Glutamatergic neuron (in vitro differentiated cells): ENCODE measurements at places on chromosomes 7 and 10. TPM values are rescaled to one million over a fixed set of nuclear protein-coding genes. Genes with fewer than 3 reads are reported as not detected.
A peak's percentile ranks its signal among the peaks of the same experiment; 100 is the strongest.

GRCh38 chr7:1537535-1538412 lies 7.3 kb downstream of the MAFK start:
- H3K4me3 ChIP-seq = no peak overlapping the region
- peak; percentile 71 for DNase-seq
- no peak overlapping the region for H3K27ac ChIP-seq
- H3K27me3 ChIP-seq = no peaks in the 10 kb centered on the region
- peaks cover 13% of the 10 kb centered on the region for H3K4me1 ChIP-seq
- H3K36me3 ChIP-seq = no peaks in the 10 kb centered on the region

- no peak for DNase-seq
- H3K4me3 ChIP-seq = no peak overlapping the region
- H3K27ac ChIP-seq = no peak overlapping the region
- H3K36me3 ChIP-seq = no peaks in the 10 kb centered on the region
Measured at GRCh38 chr7:31093282-31093681, 41.2 kb downstream of the ADCYAP1R1 start.

- H3K27me3 ChIP-seq = peaks cover 11% of the 10 kb centered on the region
- no peak for DNase-seq
- H3K27ac ChIP-seq = peak overlapping the region; percentile 41
- H3K4me1 ChIP-seq = peaks cover 12% of the 10 kb centered on the region
- H3K36me3 ChIP-seq = peaks cover 6% of the 10 kb centered on the region
Measured at GRCh38 chr10:35577926-35578617, 27.1 kb upstream of the GJD4 start.

- peaks cover 14% of the 10 kb centered on the region for H3K27me3 ChIP-seq
- no peak for DNase-seq
- H3K4me1 ChIP-seq = peaks cover 21% of the 10 kb centered on the region
- no peak overlapping the region for H3K27ac ChIP-seq
Measured at GRCh38 chr7:151389096-151389767, 20.6 kb downstream of the WDR86 start.

- no peaks in the 10 kb centered on the region for H3K27me3 ChIP-seq
- H3K4me1 ChIP-seq = peaks cover 4% of the 10 kb centered on the region
- H3K36me3 ChIP-seq = no peaks in the 10 kb centered on the region
Measured at GRCh38 chr10:122019414-122019975, 30.5 kb downstream of the TACC2 start.

DNA sequence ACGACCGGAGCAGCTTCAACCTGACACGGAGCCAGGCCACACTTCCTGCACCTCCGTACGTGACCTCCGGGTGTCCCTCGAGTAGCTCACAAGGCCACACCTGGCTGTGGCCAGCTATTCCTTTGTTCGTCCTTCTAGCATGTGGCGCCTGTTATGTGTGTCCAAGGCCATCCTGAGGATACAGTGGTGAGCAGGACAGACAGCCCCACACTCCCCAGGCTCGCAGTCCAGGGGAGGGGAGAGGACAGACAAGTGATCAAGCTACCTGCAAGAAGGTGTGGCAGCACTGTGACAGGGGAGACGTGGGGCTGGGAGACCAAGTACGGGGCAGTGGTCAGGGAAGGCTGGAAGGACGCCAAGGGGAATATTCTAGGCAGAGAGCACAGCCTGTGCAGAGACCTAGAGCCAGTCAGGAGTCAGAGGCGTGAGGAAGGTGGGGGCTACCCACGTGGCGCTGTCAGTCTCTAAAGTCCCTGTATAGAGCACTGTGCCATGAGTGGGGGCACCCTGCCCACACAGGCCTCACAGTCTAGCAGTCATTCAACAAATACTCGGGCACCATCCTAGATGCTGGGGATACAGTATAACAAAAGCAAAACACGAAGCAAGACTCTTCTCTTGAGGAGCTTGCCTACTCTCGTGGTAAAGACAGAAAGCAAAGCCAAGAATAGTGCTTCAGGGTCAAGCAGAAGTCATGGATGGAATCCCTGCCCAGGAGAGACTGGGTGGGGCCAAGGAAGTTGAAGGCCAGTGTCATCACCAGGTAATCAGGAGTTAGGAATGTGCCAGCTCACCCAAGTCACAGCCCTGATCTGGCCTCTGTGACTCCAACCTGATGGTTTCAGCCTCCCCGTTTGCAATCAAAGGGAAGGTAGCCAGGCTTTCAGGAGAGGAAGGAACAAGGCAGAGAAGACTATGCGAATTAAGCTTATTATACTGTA lies 58.6 kb downstream of the PROSER2 start:
- no peak for DNase-seq
- H3K4me1 ChIP-seq = no peaks in the 10 kb centered on the region
- peaks cover 3% of the 10 kb centered on the region for H3K27me3 ChIP-seq
- no peak overlapping the region for H3K4me3 ChIP-seq
- H3K27ac ChIP-seq = no peak overlapping the region

DNA sequence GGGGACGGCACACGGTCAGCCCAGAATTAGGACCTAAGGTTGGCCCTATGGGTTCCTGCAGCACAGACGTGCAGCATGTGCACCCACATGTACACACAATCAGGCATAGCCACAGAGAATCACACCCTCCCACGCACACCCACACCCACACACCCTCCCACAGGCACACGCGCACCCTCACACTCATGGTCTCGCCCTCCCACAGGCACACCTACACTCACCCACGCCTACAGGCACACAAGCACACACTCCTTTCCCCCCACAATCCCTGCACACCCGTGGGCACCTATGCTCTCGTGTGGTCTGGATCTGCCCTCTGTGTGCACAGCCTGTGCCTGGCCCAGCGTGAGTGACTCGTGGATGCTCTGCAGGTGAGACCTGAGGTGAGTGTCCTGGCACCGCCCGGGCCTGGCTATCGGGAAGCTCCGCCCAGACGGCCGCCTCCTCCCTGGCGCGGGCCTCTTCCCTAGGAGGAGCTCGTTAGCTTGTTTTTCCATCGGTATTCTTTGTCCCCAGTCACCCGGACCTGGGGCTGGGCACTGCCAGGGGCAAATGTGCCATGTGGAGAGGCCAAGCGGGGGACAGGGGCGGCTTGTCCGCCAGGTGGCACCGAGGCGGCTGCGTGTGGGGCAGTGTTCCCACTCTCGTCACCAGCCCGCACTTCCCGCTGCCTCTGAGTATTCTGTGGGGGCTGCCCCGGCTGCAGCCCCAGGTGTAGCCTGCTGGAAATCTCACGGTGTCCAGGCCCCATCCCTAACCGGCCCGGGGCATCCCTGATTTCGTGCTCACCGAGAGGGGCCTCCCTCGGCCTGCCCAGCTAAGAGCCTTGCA lies 110.2 kb upstream of the FAM20C start:
- H3K27me3 ChIP-seq = peaks cover 10% of the 10 kb centered on the region
- H3K27ac ChIP-seq = no peak overlapping the region
- peaks cover 25% of the 10 kb centered on the region for H3K4me1 ChIP-seq
- no peak for DNase-seq
- H3K4me3 ChIP-seq = no peak overlapping the region
- H3K36me3 ChIP-seq = no peaks in the 10 kb centered on the region

DNA sequence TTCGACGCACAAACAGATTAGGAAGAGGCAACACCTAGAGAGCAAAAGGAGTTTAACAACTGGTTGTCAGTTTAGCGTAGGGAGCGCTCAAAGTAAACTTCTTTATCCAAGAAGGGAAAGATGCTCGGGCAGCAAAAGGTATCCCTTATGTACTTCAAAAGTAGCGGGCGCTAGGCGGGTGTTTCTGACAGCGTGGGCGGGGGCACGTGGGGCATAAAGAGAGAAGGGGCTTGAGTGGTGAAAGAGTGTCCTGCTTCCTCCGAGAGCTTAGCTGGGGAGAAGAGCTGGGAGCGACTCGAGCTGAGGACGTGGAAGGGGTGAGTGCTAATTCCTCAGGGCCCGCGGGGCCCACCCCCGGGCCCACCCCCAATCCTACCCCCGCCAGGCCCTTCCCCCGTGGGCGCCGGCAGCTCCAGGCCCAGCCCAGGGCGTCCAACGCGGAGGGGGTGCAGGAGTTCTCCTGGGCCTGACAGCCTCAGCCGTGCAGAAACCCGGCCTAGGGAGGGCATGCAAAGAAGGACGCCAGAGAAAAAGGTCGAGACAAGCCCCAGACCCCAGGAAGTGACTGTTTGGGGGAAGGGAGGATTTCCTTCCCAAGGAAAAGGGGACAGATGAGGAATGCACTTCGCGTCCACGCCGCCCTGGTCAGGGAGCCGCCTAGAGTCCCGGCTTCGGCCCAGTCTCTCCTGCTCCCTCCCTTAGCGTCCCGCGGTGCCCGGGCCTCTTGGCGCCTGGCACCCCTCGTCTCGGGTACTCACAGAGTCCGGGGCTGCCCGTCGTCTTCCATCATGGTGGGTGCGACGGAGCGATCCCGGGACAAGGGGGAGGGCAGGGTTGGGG lies 868 bp downstream of the TIAL1 start:
- peak overlapping the region; percentile 90 for H3K27ac ChIP-seq
- peaks cover 24% of the 10 kb centered on the region for H3K4me1 ChIP-seq
- peaks cover 8% of the 10 kb centered on the region for H3K27me3 ChIP-seq
- peak overlapping the region; percentile 97 for H3K4me3 ChIP-seq

DNA sequence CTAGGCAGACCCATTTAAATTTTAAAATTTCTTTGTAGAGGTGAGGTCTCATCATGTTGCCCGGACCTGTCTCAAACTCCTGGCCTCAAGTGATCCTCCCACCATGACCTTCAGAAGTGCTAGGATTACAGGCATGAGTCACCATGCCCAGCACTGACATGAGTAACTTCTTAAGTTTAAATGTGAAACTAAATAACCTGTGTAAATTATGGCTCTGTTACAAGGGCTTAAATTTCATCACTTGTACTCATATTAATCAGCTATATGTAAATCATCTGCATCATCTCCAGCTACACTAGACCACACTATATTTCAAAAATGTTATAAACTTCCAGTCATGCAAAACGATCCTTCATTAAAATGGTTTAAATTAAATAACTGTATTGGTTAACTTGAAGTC lies 56.1 kb downstream of the ATAD1 start:
- no peak overlapping the region for H3K27ac ChIP-seq
- no peaks in the 10 kb centered on the region for H3K27me3 ChIP-seq
- no peak overlapping the region for H3K4me3 ChIP-seq
- no peak for DNase-seq
- no peaks in the 10 kb centered on the region for H3K36me3 ChIP-seq

The THNSL1 gene
- total RNA-seq = 2.9 TPM

The MYO1G gene
- total RNA-seq = 0.54 TPM

The NKX1-2 gene
- total RNA-seq = 0.59 TPM

The ITPRID1 gene
- not detected for total RNA-seq
